ENCODE measurements at places on chromosomes 2 and 18.
A peak's percentile ranks its signal among the peaks of the same experiment; 100 is the strongest.

DNA sequence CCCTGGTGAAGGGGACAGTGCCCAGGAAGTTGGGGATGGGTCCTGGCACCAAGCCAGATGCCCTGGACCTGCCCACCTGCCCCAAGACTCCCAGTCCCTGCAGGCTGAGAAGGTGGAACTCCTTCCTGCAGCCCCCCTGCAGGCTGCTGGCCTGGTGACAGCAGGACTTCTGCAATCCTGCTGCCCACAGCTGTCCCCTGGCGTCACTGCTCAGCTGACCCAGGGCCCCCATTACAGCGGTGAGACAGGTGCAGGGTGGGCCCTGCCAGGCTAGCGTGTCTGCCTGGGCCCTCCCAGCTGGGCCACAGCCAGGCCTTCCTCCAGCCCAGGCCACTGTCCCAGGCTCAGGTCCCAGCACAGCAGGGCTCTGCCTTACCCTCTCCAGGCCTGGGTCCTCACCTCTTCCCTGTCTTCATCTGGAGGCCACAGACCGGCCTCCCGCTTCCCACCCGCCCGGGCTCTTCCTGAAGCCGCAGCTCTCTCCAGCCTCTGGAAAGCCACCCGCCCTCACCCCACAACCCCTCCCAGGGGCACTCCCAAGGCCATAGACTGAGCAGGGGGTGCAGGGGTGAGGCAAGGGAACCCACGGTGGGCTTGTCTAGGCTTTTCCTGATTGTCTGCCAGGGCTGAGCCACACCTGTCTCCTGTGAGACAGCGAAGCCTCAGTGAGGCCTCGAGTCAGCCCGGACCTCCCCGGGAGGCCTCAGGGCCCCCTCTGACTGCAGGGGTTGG is 8.8 kb upstream of the ERFE start:
- no peak for DNase-seq

- no peak for DNase-seq
Observed at GRCh38 chr2:122191331-122191730, 435.9 kb downstream of the TSN start.

DNA sequence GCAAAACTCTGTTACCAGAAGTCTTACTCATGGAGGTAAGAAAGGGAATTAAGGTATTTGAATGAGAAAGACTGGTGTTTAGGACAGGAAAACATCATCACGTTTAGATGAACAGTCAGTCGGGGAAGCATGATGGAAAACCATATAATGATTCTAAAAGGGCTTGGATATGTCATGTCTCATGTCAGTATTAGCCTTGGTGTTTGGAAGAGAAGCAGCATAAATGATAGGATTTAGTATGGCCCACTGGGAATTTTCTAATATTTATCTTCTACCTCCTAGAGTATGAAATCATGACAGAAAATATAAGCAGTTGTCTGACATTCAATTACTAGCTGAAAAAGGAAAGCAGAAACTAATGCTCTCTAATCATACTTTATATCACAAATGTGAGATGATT is 1643.6 kb upstream of the CELF4 start:
- DNase-seq = no peak

- DNase-seq = no peak
Observed at GRCh38 chr2:62309465-62310091, 113.7 kb downstream of the B3GNT2 start.

DNA sequence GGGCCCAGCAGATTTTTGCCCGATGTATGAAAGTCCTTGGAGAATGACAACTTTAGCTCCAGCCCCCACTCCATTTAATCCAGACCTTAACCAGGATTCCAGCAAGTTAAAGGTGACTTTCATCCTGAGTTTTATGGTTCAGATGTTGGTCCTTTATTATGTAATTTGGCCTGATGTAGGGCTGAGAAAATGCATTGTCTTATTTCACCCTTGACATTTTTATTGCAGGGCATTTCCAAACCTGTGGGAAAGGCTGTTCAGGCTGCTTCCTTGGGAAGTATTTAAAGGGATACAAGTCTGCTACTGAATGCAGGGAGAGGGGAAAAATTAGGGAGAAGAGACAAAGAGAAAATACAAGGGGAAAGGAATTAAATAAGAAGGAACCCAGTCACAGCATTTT is 48.8 kb downstream of the ASB1 start:
- no peak for DNase-seq

GRCh38 chr18:56115071-56116015 is 523.0 kb downstream of the TXNL1 start:
- DNase-seq = no peak

DNA sequence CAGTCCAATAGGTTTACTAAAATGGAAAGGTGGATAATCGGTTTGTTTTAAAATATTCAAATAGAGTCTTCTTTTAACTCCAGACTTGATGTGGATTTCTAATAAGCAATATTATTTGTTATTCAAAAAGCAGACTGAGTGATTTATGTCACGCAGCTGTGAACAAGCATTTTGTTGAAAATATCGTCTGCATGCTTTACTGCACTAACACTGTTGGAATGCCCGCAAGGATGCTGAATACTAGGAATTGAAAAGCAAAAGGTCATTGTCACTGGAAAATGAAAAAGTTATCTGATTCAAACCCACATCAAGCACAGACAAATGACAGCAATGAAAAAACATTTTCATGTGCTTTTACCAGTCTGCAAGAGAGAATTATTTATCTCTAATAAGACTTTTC is 31.1 kb downstream of the CHN1 start:
- no peak for DNase-seq

DNA sequence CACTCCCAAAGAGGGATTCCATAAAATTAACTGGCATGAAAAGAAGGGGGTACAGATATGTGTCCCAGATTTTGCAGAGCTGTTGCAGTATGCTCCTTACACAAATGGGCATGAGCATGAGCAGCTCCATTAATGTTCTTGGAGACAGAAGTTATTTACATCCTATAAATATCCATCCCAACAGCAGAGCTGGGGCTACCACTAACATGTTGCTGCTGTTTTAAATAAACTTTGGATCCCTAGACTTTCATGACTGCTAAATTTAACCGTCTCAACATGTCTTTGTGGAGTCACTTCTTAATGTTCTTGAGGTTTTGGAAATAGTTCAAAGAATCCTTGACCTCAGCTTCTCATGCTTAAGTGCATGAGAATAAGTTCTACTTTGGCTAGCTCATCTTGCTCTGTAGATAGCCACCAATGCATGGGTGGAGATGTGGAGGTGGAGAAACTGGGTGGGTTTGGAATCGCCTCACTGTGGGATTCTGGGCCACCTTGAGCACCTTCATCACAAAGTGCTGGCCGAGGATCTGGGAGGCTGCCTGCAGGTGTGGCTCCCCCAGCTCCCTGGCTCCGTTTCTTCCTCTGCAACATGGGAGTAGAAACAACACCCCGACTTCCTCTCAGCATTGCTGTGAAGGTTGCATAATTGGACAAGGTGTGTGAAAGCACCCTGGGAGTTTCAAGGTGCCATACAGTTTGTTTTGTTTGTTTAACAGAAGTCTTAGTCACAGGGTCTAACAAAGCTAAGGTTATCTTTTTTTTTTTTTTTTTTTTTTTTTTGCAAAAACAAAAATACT is 307.2 kb downstream of the MYCN start:
- DNase-seq = no peak

GRCh38 chr18:49709347-49709690 is 104.0 kb downstream of the ACAA2 start:
- no peak for DNase-seq

- no peak for DNase-seq
Observed at GRCh38 chr2:19674051-19675002, 227.5 kb downstream of the TTC32 start.

DNA sequence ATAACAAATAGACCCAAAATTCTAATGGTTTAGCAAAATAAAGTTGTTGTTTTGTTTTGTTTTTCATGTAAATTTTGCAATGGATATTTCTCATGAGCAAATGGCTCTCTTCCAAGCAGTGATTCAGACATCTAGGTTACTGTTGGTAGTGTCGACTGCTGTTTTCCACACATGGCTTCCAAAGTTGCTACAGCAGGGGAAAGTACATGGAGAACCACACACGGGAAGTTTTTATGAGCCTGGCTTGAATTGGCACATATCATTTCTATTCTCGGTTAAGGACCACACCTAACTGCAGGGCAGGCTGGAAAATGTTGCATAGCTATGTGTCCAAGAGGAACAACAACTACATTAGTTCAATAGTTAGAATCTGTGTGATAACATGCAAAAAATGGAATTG is 262.1 kb downstream of the GALNT13 start:
- DNase-seq = no peak

GRCh38 chr2:171227066-171227782 is 66.5 kb upstream of the TLK1 start:
- DNase-seq = no peak

GRCh38 chr2:32976409-32977063 is 29.8 kb downstream of the LTBP1 start:
- DNase-seq = no peak

GRCh38 chr18:22275706-22276333 is 106.4 kb downstream of the GATA6 start:
- no peak for DNase-seq

DNA sequence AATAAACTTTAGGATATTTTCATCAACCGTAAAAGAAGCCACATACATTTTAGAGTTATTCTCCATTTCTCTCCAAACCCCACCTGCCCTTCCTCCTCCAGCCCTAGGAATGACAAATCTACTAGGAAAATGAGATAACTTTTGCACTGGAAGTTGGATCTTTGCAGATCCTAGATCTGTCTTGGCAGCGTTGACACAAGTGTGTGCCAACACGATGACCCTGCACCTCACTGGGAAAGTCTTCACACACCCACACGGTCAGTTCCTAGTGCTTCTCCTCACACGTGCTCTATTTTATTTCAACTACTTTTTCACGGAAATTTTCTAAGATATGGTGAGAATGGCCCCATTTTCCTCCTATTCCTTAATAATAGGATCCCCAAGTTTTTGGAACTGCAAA is 14.1 kb upstream of the HPCAL1 start:
- DNase-seq = no peak

GRCh38 chr2:40202798-40203400 is 249.0 kb downstream of the SLC8A1 start:
- no peak for DNase-seq

DNA sequence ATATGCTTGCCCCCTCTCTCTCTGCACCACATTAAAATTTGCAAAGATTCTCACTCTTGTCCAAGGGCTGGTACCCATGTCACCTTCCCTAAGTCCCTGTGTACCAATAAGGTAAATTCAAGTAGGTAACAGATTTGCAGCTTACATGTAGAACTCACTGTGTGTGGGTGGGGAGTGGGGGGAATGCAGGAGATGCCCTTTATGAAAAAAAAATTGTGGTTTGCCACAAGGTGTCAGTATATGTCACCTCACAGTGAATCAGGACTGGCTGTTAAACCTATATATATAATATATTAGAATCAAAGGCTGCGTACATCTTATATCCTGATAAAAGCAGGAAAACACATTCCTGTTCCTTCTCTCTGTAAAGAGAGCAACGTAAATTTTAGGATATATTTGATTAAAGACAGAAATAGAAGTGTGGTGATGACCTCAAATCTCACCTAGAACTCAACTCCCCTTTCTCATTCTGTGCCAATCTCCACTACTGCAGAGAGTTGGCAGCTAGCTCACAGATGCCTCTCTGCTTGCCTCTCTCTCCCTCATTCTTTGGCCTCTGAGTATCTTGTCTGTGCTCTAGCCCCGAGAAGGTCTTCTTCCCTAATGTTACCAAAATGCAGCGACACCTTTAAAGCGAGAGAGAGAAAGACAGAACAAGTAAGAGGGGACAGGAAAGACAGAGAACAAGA is 536 bp downstream of the XDH start:
- no peak for DNase-seq

DNA sequence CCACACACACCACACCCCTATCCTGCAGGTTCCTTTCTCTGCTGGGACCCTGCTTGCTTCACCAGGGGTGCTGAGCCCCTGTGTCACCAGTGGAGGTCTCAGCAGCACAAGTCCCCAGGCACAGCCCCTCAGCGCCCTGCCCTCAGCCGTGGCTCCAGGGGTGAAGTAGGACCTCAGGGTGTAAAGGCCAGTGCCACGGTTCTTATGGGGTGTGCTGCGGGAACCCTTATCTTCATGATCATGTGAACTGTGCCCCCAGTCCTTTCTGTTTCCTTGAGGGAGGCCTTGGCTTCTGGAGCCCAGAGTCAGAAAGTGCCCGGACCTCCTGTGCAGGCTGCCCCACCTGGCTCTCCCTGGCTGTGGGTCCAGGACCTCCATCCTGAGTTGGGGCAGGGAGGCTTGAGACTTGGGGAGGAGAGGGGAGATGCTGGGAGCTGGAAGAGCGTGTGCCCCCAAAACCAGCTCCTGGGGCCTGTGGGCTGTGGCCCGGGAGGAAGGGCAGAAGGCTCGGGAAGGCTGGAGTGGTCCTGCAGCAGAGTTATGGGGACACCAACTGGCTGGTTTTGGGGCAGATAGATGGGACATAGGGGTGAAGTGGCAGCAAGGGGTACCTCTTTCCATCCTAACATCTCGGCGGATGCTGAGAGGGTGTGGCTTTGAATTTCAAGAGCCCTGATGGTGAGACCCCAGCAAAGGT is 20.2 kb upstream of the KLF11 start:
- no peak for DNase-seq

DNA sequence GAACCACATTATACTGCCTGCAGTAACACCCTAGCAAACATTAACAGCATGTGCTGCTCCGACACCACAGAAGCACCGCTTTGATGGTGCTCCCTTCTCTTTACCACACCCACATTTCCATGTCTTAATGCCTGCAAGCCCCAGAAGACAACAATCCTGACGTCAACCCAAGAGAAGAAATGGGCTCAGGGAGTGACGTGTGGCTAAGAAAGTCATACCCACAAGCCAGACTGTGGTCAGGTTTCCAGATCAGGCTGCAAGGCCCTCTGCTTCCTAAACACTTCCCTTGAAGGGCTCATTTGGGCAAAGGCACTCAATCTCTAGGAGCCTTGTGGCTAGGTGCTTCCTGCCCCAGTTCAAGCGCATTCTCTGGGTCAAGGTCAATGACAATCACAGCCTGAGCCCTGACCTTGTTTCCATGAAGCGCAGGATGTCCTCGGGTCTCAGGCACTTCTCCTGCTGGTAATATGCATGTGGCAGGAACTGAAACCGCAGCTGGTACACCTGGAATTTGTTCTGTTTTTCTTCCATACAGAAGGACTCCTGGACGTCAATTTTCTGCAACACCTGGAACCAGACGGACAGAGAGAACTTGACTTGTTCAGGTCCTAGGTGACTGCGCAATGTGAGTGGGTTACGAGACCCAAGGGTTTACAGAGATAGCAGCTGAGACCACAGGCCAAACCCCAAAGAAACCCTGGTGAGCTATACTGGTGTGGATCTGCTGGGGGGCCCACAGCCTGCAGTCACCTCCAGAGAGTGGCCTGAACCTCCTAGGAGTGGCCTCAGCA is 67.2 kb downstream of the POLR1A start:
- peak; percentile 22 for DNase-seq

DNA sequence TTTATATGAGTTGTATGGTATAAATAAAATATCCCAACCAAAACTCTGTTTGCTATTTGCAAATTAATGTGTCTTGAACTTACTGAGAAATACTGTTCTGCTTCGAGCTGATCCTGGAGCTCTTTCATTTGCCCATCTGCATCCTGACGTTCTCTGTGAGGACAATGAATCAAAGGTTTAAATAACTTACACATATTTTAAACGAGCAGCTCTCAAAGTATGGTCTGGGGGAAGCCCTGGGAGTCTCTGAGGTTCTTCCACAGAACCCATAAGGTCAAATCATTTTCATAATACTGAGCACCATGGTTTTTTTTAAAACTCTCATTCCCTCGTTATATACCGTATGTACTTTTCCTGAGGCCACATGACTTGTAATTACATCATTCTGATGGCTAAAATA is 46.7 kb downstream of the SLC66A3 start:
- DNase-seq = no peak

GRCh38 chr2:143730953-143731260 is 601.7 kb downstream of the ARHGAP15 start:
- DNase-seq = no peak

GRCh38 chr2:68103030-68103708 is 40.4 kb upstream of the C1D start:
- DNase-seq = no peak

- DNase-seq = no peak
Observed at GRCh38 chr2:84931384-84931821, 25.9 kb downstream of the TMSB10 start.

Data from omental fat pad (tissue), 4 donors.